Fibroblast of gingiva (primary cell): ENCODE measurements at places on chromosomes 1 and 21.

DNA sequence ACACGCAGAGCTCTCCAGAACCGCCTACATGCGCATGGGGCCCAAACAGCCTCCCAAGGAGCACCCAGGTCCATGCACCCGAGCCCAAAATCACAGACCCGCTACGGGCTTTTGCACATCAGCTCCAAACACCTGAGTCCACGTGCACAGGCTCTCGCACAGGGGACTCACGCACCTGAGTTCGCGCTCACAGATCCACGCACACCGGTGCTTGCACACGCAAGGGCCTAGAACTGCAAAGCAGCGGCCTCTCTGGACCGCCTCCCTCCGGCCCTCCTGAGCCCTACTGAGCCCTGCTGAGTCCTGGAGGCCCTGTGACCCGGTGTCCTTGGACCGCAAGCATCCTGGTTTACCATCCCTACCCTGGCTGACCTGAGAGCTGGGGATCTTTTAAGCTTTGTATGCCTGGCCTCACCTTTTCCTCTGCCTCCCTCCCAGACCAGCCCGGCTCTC lies 8.3 kb downstream of the OLIG2 start:
- DNase-seq, result no peak

DNA sequence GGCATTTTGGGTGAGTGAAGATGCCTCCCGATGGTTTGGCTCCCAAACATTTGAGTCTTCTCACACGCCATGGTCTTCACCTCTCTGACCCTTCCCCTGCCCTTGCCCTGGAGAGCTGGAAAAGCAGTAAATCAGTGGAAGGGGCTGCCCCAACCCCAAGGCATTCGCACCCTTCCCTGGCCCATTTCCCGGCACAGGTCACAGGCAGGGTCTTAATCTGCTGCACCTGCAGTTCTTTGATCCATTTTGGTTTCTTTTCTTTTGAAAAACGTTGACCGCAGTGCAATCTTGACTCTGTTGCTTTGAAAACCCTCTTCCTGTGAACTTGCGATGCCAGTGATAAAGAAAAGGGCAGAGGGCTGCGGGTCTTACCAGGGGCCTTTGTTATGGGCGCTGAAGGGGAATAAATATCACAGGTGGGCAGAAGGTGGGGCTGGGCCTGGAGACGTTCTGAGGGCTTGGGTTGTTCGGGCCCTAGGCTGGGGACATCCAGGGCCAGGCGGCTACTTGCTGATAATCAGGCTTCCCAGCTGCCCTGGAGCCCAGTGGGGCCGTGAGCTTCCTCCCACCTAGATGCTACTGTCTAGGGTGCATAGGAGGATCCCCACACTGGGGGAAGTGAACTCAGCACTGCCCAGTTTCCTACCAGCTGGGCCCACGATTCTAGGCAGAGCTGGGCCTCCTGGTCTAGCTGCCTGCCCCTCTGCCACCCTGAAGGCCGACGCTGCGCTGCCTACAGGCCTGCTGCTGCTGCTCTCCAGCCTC lies 38.6 kb upstream of the EPS8L3 start:
- DNase-seq, result no peak

DNA sequence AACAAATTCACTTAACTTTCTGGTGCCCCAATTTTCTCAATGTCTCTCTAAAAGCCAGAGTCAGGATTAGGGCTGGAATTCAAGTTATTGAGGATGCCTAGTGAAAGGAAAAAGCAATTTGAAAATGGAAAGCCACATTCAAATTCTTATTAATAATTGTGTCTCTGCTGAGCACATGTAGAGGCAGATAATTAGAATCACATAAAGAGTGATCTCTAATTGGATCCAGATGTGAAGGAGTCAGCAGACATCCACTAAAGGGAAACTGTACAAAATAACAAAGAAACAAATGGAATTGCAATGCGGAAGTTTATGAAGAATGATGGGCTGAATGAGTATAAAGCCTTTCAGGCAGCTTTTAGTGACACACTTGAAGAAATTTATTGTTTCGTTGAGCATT lies 482.6 kb downstream of the TTLL7 start:
- peak; percentile 86 for DNase-seq

- DNase-seq, result no peak
These were observed 105.9 kb downstream of the KCNK2 start for GRCh38 chr1:215188302-215188950.

GRCh38 chr21:25326181-25326580 lies 281.1 kb downstream of the MRPL39 start:
- no peak for DNase-seq

- no peak for DNase-seq
These were observed 651.9 kb downstream of the MRPL39 start for GRCh38 chr21:24955275-24955961.

GRCh38 chr1:54883349-54884102 lies 3.5 kb downstream of the DHCR24 start:
- DNase-seq, result peak; percentile 78

GRCh38 chr1:58762806-58763205 lies 21.0 kb downstream of the JUN start:
- peak; percentile 51 for DNase-seq

- DNase-seq, result no peak
These were observed 9.5 kb upstream of the TBCE start for GRCh38 chr1:235357485-235358373.

GRCh38 chr1:163084330-163084729 lies 15.2 kb downstream of the RGS4 start:
- DNase-seq, result peak; percentile 86

- DNase-seq, result no peak
These were observed 161.2 kb upstream of the SNX7 start for GRCh38 chr1:98500324-98500723.

DNA sequence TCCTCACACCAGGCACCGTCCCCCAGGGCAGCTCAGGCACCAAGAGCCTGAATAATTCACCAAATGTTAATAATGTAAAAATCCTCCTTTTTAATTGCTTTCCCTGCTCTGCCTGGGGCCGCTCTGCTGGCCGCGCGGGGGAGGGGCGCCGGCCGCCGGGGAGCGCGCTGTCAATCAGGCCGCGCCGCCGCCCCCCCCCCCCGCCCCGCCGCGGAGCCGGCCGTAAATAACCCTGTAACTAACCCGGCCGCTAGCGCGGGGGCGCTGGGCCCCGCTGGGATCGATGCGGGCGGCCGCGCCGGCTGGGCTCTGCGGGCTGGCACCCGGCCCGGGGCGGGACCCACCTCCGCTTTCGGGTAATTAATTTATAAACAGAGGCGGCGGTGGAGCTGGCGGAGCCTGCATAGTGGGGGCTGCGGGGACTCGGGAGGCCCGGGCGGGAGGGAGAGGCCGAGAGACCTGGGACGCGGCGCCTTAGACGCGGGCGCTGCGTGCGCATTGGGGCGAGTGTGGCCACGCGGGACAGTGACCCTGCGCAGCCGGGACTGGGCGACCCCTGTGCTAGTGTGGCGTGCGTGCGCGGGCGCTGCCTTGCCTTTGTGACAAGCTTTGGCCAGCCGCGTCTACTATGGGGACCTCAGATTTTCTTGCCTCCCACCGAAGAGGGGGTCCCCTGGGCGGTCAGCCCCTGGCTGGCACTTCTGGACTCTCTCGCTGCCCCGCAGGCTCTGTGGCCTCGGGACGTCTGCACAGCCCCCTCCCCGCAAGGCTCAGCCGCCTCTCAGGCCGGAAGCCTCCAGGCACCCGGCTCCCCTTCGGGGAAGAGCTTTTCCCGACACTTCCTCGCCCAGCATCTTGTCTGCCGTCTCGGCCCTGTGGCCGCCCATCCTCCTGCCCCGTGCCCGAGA lies 16.6 kb downstream of the SAMD11 start:
- peak; percentile 19 for DNase-seq

DNA sequence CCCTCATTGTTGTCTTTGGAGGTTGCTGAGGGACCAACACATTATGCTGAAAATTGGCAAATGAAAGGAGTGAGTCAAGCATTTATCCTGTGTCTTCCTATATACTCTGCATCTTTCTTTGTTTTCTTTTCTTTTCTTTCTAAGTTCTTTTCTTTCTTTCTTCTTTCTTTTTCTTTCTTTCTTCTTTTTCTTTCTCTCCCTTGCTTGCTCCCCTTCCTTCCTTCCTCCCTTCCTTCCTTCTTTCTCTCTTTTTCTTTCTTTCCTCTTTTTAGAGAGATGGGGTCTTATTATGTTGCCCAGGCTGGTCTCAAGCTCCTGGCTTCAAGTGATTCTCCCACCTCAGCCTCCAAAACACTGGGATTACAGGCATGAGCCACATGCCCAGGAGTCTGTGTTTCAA lies 28.3 kb upstream of the COX20 start:
- DNase-seq, result no peak

- DNase-seq, result no peak
These were observed 67.1 kb downstream of the SLC19A1 start for GRCh38 chr21:45475004-45475685.

GRCh38 chr1:112529301-112529700 lies 20.5 kb downstream of the WNT2B start:
- DNase-seq, result peak; percentile 65

GRCh38 chr21:28712411-28712810 lies 280.3 kb downstream of the LTN1 start:
- peak; percentile 4 for DNase-seq

DNA sequence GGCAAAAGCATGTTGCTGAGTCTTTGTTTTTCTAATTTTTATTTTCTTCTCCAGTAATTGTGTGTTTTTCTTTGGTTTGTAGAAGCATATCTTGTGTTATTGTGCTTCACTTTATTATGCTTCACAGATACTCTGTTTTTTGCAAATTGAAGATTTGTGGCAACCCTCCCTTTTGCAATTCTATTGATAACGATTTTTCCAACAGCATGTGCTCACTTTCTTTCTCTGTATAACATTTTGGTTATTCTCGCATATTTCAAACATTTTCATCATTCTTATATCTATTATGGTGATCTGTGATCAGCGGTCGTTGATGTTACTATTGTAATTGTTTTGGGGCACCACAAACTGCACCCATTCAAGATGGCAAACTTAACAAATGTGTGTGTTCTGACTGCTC lies 3.8 kb upstream of the ANGEL2 start:
- DNase-seq, result no peak

- no peak for DNase-seq
These were observed 40.3 kb downstream of the GPR88 start for GRCh38 chr1:100578201-100578600.

GRCh38 chr21:35284199-35284598 lies 235.1 kb upstream of the RUNX1 start:
- DNase-seq, result peak; percentile 41

- no peak for DNase-seq
These were observed 1878.0 kb downstream of the MRPL39 start for GRCh38 chr21:23729331-23729730.

GRCh38 chr1:65332821-65333220 lies 23.5 kb downstream of the DNAJC6 start:
- no peak for DNase-seq

- DNase-seq, result peak; percentile 32
These were observed 5.2 kb upstream of the HSD3B2 start for GRCh38 chr1:119409731-119410130.

- DNase-seq, result no peak
These were observed 20.4 kb upstream of the FOXO6 start for GRCh38 chr1:41340655-41341364.

- DNase-seq, result peak; percentile 76
These were observed 13.9 kb downstream of the DDX20 start for GRCh38 chr1:111769517-111770146.

DNA sequence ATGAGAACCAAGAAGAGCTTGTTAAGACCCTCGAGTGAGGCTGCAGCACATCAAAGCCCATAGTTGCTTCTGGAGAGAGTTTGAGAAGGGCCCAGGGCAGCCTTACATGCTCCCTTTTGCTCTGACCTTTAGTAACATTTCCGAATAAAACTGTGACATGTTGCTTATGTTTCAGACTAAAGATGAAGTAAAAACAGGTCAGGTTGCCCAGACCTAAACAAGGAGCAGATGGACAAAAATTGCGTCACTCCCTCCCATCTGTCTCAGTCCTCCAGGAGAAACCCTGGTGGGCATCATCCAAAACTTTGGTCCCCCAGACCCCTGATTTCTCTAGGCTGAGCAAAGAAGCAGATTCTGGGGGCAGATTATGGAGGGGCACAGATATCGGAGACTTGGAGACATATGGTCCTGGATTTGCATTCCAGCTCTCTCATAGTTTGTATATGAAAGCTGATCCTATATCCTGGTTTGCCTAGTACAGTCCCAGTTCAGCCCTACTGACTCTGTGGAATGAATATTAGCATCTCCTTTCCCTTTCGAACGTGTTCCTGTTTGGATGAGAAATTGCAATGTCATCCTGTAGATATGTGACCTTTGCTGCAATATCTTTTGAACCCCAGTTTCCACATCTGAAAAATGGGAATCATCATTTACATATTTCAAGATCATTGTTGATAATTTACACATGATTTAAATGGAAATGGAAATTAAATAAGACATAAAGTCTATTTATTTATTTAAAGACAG lies 304.9 kb upstream of the USP24 start:
- peak; percentile 95 for DNase-seq

DNA sequence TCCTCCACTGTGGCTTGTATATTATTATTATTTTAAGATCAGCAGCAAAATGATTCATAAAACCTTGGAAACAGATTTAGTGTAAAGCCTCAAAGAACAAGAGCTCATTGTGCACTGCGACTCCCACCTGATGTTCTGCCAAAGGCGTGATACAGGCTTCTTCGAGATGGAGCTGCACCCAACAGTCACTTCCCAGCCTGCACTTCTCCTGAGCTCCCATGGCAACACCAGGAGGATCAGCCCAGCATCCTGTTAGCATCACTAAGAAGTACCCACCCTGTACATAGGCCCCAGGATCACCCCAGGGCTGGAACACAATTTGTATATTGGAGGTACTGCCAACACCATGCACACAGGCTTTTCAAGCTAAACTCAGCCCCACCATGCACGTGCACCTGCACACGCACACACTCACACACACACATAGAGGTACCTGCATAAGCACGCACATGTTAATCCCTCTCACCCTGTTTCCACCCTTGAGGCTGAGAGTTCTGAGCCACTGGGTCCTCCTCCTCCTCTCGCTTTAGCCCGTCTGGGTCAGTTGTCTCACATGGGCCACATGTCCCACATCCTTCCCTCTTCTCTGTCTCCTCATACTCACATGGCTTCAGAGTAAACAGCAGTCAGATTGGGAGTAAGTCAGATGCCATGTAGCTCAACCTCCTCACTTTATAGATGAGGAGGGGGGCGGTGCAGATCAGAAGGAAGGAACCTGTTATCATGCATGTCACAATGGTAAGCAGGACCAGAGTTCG lies 281.9 kb upstream of the POU3F1 start:
- DNase-seq, result no peak

DNA sequence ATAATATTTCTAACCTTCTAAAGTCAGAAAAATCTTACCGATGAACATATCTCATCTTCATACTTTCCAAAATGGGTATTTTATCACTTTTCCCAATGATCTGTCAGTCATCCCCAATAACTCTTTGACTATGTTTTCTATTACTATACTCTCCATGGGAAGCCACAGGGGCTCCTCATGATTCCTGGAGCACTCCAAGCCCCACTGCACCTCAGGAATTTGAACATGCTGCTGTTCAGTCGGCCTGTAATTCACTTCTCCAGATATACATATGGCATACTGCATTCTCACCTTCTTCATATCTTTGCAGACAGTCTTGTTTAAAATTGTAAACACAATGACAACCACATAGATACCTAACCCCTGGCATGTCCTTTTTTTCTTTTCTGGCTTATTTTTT lies 333.0 kb downstream of the BRINP3 start:
- DNase-seq, result no peak

GRCh38 chr1:161185282-161185682 lies 8.0 kb upstream of the B4GALT3 start:
- DNase-seq, result peak; percentile 70
